T-helper 2 cell (primary cell): ENCODE measurements at places on chromosomes 1 and 21.

DNA sequence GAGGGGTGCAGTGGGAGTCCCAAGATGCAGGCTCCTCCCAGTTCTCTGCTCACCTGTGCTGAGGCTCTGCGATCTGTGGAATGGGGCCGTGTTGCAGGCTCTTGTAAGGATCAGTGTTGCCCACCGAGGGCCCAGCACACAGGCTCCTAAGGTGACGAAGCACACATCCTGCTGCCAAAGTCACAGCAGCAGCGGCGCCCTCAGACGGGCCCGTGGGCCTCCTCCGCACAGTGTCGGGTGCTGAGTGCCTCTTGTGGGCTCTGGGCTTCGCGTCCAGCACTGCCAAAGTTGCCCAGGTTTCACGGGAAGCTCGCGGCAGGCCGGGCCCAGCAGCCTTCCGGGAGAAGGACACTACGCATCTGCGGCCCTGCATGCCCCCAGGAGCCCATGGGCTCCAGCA, 72.1 kb upstream of the ABCG1 start:
- no peak for DNase-seq

GRCh38 chr1:24745711-24746413, 615 bp downstream of the CLIC4 start:
- peak; percentile 16 for DNase-seq

GRCh38 chr1:53546409-53547155, 87.4 kb downstream of the DMRTB1 start:
- DNase-seq: no peak

DNA sequence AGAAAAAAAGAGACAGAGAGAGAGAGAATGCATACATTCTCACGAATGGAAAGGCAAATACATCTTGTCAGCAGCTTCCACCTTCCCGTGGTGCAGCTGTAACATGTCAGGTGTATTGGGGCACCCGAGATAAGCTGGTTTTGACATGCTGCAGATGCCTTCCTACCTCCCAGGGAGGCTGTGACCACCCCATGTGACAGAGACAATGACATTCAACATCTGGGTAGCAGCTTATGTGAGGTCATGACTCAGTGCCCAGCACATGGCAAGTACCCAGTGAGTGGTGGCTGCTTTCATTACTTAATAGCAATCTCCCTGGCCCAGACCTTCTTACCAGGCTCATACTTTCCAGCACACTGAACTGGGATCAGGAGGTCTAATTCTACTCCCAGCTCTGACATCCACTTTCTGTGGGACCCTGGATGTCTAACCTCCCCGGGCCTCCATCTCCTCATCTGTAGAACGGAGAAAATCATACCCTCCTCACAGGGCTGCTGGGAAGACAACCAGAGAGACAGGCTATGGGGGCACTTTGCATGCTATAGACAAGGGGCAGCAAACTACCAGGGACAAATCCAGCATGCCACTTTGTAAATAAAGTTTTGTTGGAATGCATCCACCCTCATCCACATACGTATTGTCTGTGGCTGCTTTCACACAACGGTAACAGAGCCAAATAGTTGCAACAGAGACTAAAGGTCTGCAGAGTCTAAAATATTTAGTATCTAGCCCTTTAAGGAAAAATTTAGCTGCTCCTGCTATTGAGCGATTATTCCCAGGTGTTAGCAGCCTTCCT, 38.5 kb upstream of the ZBTB40 start:
- DNase-seq: no peak
